ENCODE measurements at places on chromosomes 16 and 17.
A peak's percentile ranks its signal among the peaks of the same experiment; 100 is the strongest.

DNA sequence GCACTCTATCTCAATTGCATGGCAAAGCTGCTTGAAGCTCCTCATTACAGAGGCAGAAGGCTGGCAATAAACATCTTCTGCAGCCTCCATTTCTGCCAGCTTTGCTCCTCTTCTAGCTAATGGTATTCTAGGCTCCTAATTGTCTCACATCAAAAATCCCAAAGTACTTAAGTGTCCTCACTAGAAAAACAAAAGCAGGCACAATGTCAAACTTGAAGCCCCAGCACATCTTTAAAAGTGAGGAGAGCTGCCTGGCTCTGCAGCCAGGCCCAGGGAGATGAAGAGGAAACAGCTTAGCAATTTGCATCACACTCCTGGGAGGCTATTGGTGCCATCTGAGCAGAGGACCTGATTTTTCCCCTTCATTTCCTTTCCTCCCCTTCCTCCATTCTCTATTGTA is 197.1 kb downstream of the KCNJ2 start:
- DNase-seq, result no peak

DNA sequence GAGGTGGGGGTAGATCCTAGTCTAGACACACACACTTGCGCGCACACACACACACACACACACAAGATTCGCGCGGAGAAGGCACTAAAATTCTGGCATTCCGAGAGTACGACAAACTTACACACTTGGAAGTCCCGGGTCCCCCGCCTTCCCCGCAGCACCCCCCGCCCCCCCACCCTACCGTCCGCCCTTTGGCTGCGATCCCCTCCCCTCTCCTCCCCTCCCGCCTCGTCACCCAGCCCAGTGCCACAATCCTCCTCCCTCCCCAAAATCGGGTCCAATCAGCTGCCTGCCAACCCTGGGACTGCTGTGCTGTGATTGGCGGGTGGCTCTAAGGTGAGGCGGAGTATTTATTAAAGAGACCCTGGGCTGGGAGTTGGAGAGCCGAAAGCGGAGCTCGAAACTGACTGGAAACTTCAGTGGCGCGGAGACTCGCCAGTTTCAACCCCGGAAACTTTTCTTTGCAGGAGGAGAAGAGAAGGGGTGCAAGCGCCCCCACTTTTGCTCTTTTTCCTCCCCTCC is at the start of gene SOX9:
Gene SOX9 (plus strand): TSS at position 379 of the 522 bp plus-strand sequence. CDS start 372 bp downstream, outside the sequence.
- DNase-seq, result peak; percentile 96

DNA sequence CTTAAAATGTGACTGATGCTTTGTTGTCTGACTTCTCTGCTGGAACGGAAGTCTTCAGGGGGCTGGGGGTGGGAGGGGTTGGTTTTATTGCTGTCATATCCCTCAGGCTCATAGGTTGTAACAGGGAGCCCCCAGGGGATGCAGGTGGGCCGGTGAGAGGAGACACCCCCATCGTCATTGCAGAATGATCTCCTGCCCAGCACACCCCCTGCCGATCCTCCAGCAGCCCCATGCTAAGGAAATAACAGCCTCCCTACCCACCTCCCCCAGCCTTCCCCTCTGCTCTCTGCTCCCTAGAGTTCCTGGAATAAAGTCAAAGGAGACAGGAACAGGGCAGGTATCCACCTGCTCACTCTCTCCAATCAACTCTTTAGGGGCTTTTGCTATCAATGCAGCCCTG is 270.1 kb upstream of the TNRC6C start:
- no peak for DNase-seq

- no peak for DNase-seq
Measured at GRCh38 chr17:41186872-41187271, 2.2 kb upstream of the KRTAP4-1 start.

- no peak for DNase-seq
Measured at GRCh38 chr16:1791943-1792812, 1.3 kb downstream of the IGFALS start.

GRCh38 chr17:2703181-2703580 is 8.4 kb downstream of the CLUH start:
- DNase-seq, result no peak

DNA sequence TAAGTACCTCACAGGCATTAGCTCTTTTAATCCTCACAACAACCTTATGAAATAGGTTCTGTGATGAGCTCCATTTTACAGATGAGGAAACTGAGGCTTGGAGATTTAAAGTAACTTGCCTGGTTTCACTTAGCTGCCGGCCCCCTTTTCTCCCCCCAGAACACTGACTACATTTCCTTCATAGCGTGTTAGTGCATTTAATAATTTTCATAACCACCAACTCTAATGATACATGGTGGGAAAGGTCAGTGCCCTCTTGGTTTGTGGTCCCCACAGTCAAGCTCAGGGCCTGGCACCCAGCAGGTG is 16.5 kb upstream of the RHOT1 start:
- no peak for DNase-seq

DNA sequence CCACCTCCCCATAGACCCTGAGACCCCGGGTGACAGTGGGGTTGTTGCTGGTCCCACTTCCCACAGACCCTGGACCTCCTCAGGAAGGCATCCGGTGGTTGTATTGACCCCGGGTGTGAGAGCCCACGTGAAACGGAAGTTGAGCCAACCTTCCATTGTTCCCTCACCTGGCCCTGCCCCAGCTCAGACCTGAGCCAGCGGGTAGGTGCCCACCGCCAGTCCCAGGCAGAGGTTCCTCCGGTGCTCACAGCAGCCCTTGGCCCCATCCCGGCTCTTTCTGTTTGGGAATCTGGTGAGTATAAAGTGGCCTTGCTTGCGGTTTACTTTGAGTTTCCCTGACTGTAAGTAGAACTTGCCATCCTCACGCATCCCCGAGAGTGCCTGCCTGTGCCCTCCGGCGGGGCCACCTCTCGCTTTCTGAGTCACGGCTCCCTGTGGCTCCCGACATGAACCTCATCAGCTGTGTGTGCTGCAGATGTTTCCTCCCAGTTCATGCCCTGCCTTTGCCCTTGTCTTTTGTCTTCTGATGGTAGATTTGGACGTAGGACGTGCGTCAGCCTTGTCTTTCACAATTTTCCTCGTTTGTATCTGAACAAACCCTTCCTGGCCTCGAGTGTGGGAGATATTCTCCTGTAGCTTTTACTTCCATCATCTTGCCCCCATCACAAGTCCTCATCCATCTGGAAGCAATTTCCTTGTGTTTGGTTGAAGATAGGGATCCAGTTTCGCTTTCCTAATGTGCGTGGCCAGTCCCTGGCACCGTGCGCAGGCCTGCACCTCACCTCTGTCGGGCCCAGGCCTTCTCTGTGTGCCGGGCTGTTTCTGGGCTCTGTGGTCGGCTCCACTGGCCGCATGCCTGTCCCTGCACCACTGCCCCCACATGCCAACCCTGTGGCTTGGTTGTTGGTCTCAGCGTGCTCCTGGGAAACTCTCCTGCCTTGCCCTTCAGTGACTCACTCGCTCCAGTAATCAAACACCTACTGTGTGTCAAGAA is 76.0 kb downstream of the METRNL start:
- peak; percentile 14 for DNase-seq

- DNase-seq, result no peak
Measured at GRCh38 chr17:36144014-36144413, 32.4 kb downstream of the TBC1D3B start.

GRCh38 chr17:60049936-60050335 is 28.8 kb downstream of the HEATR6 start:
- DNase-seq, result no peak

DNA sequence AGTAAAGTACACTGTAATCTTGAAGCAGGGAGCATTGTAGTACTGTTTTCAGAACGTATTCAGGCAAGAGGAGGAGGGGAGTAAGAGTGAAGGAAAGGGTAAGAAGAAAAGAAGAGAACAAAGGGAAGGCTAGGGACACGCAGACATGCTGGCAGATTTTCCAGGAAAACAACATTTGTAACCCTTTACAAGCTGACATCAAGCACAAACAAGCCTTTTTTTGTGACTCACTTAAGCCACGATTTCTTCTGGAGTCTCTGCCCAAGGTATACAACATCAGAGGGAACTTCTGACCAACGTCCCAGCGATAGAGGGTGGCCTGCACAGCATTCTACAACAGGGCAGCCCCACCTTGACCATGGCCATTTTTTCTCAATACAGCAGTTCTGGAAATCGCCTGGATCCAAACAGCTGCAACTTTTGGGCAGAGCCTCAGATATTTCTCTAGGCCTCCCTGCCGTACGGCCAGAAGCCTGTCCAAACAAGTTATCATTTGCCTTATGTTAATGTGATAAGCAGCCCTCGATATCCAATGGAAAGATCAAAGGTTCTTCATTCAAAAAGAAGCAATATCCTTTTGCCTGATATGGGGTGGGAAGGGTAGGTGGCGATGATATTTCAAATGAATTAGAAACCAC is 247.3 kb downstream of the ZFHX3 start:
- no peak for DNase-seq

- DNase-seq, result no peak
Measured at GRCh38 chr17:4522661-4523060, 24.0 kb downstream of the SPNS2 start.

- DNase-seq, result no peak
Measured at GRCh38 chr17:36812762-36813161, 124.5 kb upstream of the LHX1 start.

- DNase-seq, result peak; percentile 59
Measured at GRCh38 chr16:19330841-19331397, 45.4 kb downstream of the CLEC19A start.

GRCh38 chr17:27299384-27300049 is 5.6 kb downstream of the WSB1 start:
- DNase-seq, result no peak

DNA sequence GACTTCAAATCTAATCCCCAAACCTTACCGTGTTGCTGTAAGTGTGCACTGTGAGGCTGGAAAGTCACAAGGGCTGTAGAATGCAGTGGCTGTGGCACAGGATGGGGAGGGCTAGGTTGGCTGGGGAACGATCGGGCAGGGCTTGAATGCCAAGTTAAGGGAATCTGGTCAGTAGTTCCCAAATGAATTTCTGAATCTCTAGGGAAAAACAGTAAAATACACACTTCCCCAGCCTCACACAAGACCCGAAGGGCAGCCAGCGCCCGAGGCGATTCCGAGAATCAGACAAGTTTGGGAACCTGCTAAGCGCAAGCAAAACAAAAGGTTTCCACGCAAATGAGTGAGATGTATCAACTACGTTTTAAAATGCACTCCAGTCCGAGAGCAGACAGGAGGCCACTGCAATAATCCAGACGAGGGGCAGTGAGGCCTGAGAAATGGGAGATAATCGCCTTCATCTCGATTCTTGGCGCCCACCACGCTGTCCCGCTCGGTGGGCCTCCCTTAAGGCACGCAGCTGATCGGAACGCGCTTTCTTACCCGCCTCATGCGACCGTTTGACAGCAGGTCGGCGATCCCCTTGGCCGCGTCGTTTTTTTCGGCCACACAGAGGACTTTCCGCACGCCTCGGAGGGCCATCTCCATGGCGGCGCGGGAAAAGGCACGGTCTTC is 599 bp downstream of the TOP3A start:
- peak; percentile 16 for DNase-seq

DNA sequence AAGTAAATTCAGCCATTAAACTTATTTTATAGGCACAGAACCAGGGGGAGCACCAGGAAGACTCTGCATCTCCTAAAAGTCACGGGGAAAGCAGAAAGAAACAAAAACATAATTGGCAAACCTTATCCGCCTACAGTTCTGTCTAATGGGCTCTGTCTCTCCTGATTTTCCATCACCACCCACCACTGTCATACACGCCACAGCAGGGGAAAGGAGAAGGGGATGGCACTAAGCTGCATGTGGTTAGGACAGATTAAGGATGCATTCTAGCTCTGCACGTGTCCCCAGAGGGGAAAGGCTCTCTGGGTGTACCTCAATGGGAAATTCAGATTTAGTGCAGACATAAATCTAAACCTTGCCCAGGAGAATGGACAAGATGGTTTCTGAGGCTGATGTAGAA is 359.8 kb downstream of the TMEM114 start:
- no peak for DNase-seq

GRCh38 chr16:8108991-8109509 is 481.3 kb downstream of the TMEM114 start:
- no peak for DNase-seq

GRCh38 chr17:61144137-61144536 is 255.5 kb upstream of the TBX2 start:
- DNase-seq, result no peak

DNA sequence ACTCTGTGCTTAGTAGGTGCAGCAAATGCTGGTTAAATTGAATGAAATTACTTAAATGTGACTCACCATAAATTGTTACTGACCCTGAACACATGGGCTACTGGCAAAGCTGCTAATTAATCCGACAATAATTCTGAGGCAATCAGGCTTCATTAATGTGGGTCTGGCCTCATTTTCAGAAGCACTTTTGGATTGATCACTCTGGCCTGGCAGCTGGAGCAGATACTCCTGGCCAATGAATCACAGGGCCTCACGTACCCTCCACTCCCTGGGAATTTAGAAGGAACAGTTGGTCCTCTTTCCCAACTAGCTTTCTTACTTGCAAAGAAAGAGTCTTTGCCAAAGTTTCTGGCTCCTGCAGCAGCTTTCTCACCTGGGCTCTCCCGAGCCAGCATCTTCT is 162.0 kb upstream of the ZKSCAN2 start:
- no peak for DNase-seq

- DNase-seq, result no peak
Measured at GRCh38 chr16:12317121-12317810, 340.7 kb downstream of the SNX29 start.

DNA sequence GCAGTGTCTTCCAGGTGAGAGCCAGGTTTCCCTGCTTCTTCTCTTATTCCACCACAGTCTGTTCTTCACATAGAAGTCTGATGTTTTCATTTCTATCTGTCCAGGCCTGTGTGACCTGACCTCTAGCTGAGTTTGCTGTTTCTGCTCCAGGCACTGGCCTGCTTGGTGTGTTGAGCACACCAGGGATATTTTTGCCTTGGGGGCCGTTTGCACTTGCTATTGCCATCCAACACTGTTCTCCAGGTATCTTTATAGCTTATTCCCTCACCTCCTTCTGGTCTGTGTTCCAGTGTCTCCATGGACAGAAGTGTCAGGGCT is 41.4 kb downstream of the MRTFB start:
- no peak for DNase-seq

- no peak for DNase-seq
Measured at GRCh38 chr16:29806641-29807425, 504 bp downstream of the MAZ start.

DNA sequence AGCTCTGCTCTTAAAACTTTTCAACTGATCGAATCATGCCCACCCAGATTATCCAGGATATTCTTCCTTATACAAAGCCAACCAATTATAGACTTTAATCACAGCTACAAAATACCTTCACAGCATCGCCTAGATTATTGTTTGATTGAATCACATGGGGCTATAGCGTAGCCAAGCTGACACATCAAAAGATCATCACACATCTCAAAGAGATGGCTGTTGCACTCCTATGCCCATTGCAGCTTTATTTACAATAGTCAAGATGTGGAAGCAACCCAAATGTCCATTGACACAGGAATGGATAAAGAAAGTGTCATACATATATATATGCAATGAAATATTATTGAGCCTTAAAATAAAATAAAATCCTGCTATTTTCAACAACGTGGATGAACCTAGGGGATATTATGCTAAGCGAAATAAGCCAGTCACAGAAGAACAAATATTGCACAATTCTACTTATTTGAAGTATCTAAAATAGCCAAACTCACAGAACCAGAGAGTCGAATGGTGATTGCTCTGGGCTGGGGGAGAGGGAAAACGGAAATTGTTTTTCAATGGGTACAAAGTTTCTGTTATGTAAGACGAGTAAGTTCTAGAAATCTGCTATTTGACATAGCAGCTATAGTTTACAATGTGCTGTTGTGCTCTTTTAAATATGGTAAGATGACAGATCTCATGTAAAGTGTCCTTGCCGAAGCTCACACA is 60.9 kb upstream of the ERCC4 start:
- DNase-seq, result no peak

GRCh38 chr17:74280093-74280513 is 6.1 kb downstream of the DNAI2 start:
- DNase-seq, result no peak

- no peak for DNase-seq
Measured at GRCh38 chr16:89981414-89981813, 32.9 kb downstream of the DEF8 start.
